Esophagus muscularis mucosa (tissue), 4 donors: ENCODE measurements at places on chromosomes 6 and 20. TPM values are rescaled to one million over a fixed set of nuclear protein-coding genes. Genes with fewer than 3 reads are reported as not detected.

The ACTR5 gene
- total RNA-seq = 8.4 TPM

The POU5F1 gene
- total RNA-seq = not detected

DNA sequence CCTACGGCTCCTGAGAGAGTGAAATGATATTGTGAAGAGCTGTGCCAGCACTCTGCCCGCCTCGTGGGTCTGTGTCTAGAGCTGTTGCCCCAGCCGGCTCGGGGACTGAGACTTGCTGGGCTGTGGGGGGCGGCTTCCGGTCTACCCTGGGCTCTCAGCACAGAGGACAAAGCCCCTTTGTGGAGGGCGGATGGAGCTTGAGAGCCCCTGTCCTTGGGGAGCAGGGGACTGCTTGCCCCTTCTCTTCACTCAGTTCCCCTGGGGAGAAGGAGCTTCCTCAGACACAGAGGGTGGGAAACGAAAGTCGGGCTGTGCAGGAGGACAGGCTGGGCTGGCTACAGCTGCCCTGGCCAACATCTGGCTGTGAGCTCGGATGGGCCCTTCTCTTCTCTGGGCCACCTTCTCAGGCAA lies 11.0 kb downstream of the SRC start:
- DNase-seq = no peak

DNA sequence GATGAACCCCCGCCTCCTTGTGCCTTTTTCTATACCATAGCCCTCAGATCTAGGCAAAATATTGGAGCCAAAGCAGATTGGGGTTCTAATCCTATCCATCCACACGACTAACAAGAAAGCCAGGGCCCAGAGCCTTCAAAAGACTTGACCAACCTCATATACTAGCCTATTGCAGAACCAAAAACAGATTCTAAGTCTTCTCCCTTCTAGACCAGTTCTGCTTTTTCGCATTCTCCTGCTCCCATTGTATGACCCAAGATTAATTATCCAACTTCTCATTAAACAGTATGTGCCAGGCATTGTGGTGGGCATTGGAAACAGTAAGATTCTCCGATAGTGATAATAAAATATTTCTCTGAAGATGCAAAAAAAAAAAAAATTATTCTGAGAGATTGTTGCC lies 113.7 kb upstream of the JARID2 start:
- no peak for DNase-seq
